B cell (primary cell): ENCODE measurements at places on chromosomes 7 and 10. TPM values are rescaled to one million over a fixed set of nuclear protein-coding genes. Genes with fewer than 3 reads are reported as not detected.

The HOXA9 gene
- total RNA-seq = not detected in 2 replicates

- DNase-seq = no peak
Measured at GRCh38 chr7:1916601-1916970, 246.5 kb downstream of the ELFN1 start.

The ERCC6 gene
- total RNA-seq = 59.8 and 65.9 TPM in 2 replicates

The SPDYE1 gene
- total RNA-seq = 0.10 TPM in 1 of 2 replicates, not detected in the other

DNA sequence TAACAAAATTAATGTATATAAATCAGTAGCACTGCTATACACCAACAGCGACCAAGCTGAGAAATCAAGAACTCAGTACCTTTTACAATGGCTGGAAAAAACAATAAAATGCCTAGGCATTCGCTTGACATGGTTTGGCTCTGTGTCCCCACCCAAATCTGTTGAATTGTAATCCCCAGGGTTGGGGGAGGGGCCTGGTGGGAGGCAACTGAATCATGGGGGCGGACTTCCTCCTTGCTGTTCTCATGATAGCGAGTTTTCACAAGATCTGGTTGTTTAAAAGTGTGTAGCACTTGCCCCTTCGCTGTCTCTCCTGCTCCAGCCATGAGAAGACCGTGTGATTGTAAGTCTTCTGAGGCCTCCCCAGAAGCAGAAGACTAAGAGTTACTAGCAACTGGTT is 8.6 kb downstream of the ZNF786 start:
- DNase-seq = no peak

The CXCL12 gene
- total RNA-seq = not detected in 2 replicates

The NME8 gene
- not detected in 2 replicates for total RNA-seq

The SPACDR gene
- 2.9 and 3.7 TPM in 2 replicates for total RNA-seq

GRCh38 chr7:38383281-38383680 is 109.8 kb upstream of the TARP start:
- DNase-seq = no peak

- no peak for DNase-seq
Measured at GRCh38 chr10:17053061-17053460, 76.5 kb downstream of the CUBN start.

DNA sequence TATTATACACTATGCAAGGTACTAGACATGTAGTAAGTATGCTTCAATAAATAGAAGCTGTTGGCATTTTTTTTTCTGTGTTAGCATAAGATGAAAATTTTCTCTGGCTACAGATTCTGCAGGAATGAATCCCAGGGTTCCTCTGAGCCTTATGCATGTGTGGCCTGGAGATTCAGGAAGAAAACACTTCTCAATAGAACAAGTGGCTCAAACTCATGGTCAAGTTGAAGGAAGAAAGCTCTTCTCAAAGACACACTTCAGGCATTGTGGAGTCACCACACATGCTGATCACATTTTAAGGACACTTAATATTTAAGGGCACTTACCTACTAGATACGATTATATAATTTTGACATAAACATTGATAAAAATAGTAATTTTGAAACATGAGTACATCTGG is 19.5 kb downstream of the DNAH11 start:
- DNase-seq = no peak

- no peak for DNase-seq
Measured at GRCh38 chr10:92323079-92323478, 32.1 kb downstream of the MARCHF5 start.

The CADPS2 gene
- total RNA-seq = not detected in 2 replicates

The CREB5 gene
- 0.05 and 0.39 TPM in 2 replicates for total RNA-seq

- no peak for DNase-seq
Measured at GRCh38 chr7:122988333-122988732, 7.2 kb downstream of the TAS2R16 start.

The WNT16 gene
- total RNA-seq = 6.9 and 7.4 TPM in 2 replicates

DNA sequence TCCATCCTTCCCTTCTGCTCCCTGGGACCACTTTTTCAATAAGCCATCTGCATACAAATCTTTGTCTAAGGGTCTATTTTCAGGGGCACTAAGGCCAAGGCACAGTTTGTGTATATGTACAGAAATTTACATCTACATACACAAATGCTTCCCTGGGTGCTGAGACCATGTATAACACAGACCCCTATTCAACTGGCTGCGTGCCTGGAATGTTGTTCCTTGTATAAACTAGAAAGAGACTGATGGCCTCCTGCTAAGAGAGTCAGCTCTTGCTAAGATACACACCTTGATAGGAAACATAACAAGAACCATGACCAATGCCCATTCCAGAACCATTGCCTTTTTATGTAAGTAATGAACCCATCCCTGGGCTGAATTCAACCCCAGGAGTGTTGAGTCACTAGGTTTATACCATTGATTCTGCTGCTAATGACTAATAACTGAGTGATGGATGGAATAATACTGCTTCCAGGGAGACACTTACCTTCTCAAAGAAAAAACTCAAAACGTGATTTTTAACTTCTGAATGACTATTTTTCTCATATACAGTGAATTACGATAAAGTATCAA is 290.7 kb downstream of the FGFR2 start:
- no peak for DNase-seq

DNA sequence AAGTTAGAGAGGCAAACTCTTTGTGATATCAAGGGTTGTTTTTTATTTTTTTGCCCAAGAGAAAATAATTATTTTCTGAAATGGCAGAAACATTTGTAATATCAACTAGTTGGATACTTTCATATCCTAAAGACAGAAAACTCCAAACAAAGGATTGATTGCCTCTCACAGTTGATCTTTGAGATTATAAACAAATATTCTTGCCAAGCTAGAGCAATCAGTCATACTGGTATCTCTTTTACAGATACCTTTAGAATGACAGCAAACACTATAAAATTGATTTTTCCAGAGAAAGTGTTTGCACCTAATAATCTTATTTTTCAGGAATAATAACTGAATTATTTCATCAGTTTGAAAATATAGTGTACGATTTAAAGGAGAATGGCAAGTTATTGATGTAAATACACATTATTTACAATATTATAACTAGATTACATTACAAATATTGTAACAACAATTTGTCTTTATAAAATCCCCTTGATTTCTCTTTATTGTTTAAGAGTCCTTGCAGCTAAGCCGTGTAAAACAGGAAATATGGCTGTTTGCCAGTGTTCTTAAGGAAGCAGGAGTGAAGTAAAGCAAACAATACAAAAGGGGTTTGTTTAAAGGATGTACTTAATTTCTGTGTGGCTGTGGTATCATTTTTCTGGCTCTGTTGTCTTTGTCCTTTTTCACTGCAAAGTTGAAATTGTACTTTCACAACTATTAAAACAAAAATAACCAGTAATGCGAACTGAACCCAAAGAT is 58.4 kb downstream of the MAPK8 start:
- DNase-seq = no peak

GRCh38 chr10:116848032-116848943 is 1.0 kb upstream of the ENO4 start:
- DNase-seq = peak; percentile 85

DNA sequence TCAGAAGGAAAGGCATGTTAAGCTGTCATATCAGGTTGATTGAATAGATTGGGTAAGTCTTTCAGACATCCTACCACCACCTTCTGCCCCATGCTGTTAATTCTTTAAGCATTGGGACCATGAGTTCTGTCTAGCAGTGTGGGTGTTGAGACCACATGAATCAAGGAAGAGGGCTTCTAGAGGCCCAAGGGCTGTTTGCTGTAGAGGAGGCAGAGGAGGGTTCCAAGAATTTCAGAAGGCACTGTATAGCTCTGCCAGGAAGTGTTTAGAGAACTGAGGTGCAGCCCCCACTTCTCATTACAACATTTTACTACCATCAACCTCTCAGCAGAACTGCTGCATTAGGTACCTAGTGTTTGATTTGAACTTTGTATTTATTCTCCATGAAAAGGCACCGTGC is 720.2 kb downstream of the AUTS2 start:
- no peak for DNase-seq

The PWWP2B gene
- total RNA-seq = 34.4 and 39.6 TPM in 2 replicates

The PILRB gene
- total RNA-seq = 162 and 174 TPM in 2 replicates

DNA sequence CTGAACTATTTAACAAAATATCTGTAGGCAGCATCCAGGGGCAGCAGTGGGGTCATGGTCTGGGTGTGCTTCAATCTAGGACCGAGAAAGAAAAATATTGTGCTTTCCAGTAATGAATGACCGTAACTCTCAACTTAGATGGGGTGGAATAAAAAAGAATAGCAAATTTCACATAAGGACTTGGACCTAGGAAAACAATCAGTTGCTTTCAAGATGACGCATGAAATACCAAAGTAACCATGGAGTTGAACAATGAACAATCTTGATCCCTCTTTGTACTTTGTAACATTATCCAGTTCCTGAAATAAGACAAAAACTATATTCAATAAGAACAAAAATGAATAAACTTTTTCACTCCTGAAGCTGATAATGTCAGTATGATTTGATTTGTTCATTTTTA is 167.1 kb downstream of the C7orf25 start:
- DNase-seq = no peak

The SLIT1 gene
- total RNA-seq = 0.29 and 0.49 TPM in 2 replicates

The NKX6-2 gene
- total RNA-seq = not detected in 2 replicates

- DNase-seq = no peak
Measured at GRCh38 chr7:93949423-93949822, 27.9 kb downstream of the GNG11 start.

DNA sequence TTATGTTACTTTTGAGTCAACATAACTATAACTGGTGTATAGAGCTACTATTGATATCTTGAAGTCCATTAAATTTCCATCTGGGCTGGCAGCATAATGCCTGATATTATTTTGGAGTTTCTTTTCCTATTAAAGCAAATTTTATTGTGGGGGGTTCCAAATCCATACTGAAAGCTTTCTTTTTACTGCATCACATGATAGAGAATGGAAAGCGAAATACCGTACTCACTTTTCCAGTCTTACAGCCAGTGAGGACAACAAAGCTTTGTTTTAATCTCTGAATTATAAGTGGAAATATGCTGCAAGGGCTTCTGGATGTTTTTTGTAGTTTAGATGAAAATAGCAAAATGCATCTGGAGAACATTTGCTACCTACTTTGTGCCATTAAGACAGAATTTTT is 477.5 kb upstream of the SEMA3D start:
- no peak for DNase-seq

GRCh38 chr10:30176776-30177533 is 117.6 kb upstream of the JCAD start:
- no peak for DNase-seq

DNA sequence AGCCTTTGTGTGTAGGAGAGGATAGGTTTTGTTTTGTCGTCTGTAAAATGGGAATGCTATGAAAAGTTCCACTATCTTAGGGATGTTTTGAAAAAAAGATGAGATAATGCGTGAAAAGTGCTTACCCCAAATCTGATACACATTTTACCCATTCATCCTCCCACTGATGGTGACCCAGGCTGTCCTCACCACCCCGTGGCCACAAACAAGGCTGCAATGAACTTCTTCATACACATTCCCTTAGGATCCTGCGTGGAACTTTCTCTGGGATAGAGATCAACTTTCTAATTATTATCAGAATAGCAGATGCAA is 399 bp upstream of the OGDHL start:
- no peak for DNase-seq

The SYT15 gene
- total RNA-seq = 0.94 and 1.1 TPM in 2 replicates

DNA sequence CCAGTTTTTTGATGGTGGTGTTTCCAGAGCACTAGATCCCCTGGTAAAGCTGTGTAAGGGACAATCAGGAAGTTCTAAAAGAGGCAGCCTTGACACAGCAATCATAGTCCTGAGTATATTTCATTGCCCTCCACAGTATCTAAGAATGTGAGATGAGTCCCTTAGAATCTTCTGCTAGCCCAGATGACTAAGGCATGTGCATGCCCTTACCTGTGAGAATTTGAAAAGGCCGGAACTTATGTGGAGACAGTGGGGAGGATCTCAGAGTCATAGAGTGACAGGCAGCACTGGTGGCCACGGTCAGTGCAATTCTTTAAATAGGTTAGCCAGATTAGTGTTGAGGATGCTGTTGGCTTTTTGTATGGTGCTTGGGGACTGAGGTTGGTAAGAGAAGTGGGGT is 361.4 kb upstream of the VSTM2A start:
- no peak for DNase-seq

The LIPJ gene
- 0.20 and 0.39 TPM in 2 replicates for total RNA-seq
